T-helper 22 cell (primary cell): ENCODE measurements at places on chromosomes 5 and 9.

DNA sequence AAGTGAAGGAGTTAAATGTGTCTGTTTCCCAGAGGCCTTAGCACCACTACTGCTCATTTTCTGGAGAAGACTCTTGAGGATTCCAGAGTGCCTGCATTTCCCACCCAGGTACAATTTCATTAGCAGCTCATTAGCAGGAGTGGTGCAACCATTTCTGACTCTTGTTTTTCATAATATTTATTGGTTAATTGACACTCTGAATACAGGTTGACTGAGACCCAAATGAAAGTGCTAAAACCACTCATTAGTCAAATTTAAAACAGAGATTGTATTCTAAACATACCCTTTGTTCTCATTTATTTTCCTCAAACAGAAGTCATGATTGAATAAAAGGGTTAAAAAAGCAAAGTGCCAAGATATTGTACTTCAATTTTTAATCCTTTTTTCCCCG lies 134.5 kb downstream of the SIL1 start:
- DNase-seq = no peak

DNA sequence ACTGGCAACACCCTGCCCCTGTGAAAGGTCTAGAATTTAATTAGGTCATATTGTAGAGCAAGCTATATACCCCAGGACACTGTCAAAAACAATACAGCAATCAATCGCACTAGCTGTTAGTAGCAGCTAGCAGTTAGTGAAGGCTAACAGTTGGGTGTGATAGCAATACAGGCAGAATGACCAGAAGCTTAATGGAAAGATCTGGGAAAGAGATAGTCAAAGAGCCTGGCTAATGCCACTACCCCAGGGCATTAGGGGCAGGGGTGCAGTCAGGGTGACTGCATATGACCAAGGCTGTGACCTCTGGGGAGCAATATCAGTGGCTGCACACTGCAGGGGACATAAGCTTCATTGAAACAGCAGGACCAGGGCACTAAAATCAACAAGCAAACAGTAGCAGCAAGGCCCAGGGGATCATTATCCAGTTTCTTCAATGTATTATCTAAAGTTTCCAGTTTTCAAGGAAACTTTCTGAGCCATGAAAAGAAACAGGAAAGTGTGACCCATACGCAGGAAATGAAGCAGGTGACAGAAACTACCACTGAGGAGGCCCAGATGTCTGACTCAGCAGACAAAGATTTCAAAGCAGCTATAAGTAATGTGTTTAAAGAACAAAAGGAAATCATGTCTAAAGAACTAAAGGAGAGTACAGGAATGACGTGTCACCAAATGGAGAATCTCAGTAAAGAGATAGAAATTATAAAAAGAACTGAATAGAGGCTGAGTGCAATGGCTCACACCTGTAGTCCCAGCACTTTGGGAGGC lies 82.4 kb downstream of the ZNF354C start:
- no peak for DNase-seq

DNA sequence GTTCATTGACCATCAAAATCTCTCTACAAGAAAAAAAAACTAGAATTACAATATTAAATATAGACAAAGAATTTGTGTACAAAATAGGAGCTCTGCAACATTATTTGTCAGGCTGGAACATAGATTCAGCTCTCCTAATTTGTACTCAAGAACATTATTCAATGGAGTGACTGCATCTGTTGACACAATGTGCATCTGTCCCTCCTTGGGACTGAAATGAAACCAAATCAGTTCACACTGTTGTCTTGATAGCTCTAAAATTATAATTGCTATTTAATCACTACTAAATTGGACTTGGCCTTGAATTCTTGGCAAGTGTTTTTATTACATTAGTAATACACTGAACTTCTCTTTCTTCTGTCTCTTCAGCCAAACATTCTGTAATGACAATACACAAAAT lies 47.7 kb downstream of the FTMT start:
- DNase-seq = no peak

- DNase-seq = no peak
Observed at GRCh38 chr5:154618696-154619095, 136.5 kb upstream of the LARP1 start.

DNA sequence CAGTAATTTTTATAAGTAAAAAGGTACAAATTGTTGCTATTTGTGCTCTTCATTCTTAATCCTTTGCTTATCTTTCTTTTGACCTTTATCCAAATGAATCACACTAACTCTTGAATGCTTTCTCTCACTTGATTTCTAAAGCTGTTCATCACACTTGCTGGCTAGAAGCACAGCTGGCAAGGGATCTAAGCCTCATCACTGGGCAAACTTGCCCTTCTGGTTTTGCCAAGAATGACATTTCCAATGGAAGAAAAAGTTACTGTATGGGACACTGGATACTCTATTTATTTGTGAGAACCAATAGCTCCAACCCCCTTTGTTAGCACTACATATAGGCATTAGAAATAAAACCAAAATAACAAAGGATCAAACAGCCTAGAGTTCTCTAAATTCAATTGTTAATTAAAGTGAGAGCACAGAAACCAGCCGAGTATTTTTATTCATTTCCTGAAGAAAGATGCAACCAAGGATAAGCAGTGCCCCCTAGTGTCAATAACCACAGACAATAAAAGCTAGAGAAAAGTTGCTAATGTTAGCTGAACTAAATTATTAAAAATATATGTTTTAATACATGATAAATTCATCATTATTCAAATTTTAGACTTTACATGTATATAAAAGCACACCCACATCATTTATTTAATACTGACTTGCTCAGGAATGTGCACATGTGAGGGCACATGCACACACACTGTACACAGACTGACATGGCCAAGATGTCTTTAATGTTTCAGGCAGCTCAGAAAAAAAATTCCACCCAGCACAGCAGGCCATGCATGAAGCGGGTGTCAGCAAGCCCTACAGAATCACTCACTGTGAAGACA lies 59.8 kb upstream of the POU5F2 start:
- no peak for DNase-seq

DNA sequence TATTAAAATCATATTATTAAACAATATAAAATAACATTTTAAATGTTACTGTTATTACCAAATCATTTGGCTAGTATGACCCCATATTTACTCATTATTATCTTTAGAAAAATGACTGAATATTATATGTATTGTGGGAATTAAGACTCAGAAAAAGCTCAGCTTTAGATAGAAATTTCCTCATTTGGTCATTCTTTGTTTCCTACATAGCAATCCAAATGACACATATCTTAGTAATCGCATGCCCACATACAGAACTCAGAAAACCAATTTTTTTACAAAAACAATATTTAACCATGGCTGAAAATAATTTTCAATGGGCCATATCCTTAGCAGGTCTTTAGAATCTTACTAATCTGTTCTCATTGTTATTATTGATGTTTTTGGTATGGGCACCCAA lies 53.8 kb upstream of the TSLP start:
- DNase-seq = no peak

DNA sequence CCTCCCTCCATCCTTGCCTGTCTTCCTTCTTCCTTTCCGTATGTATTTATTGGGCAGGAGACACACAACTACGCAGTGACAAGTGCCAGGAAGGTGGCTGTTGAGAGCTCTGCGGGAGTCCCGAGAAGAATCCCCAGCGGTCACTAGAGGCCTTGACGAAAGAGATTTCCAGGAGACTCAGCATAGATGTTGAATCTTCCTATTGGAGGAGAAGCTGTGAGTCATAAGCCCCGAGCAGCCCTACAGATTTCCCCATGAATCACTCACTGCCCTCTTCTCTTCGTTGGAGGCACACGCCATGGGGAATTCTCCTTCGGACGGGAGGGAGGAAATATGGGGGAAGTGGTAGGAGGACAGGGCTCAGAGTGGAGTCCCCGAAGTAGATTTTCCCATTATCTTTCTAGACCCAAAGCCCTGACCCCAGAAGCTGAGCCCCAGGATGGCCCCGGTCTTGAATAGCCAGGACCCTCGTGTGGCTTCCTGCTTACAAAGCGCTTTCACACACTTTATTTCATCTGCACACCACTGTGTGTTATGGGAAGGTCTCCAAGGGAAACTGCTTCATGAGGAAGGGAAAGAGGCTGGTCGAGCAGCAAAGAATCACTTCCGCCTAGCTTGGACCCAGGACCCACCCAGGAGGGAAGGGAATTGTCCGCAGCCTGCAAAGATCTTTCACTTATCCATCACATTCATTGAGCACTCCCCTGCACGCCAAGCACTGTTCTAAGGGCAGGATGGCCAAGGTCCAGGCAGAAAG lies 12.7 kb downstream of the DUSP1 start:
- DNase-seq = no peak

GRCh38 chr5:134090522-134090921 lies 24.0 kb upstream of the TCF7 start:
- no peak for DNase-seq

- no peak for DNase-seq
Observed at GRCh38 chr5:177610131-177610769, 10.3 kb downstream of the B4GALT7 start.

- no peak for DNase-seq
Observed at GRCh38 chr5:176334031-176334770, 27.4 kb downstream of the KIAA1191 start.

- no peak for DNase-seq
Observed at GRCh38 chr5:111960476-111961215, 203.7 kb upstream of the NREP start.

DNA sequence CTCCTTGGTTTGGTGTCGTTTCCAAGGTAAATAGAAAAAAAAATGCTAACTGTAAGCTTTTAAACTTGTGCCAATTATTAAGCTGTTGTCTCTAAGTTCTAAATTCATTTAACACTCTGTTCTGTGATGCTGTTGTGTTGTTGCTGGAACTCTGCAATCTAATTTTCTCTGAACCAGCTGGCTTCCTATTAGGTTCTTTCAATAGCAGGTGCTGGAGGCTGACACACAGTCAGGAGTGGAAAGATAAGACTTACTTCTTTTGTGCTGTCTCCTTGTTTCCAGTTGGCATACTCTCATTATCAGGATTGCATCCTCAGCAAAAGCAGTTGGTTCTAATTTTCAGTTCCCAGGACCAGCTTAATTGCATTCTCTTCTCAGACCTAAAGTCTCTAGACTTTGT lies 1252.6 kb upstream of the NUDT12 start:
- DNase-seq = no peak

DNA sequence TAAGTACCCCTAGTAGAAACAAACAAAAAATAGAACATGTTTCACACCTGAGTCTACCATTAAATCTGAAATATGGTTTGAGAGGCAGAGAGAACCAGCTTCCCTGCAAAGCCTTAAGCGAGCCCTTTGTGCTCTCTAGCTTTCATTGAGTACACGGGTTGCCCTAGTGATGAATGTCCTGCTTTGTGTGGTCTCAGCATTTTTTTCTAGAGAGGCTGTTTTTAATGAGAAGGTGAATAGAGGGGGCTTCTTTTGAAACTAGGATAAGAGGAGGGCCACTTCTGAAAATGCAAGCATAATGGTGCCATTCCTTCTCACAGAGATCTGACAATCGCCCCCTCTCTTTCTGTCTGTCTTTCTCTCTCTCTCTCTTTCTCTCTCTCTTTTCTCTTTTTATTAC lies 131.3 kb downstream of the MACIR start:
- no peak for DNase-seq

DNA sequence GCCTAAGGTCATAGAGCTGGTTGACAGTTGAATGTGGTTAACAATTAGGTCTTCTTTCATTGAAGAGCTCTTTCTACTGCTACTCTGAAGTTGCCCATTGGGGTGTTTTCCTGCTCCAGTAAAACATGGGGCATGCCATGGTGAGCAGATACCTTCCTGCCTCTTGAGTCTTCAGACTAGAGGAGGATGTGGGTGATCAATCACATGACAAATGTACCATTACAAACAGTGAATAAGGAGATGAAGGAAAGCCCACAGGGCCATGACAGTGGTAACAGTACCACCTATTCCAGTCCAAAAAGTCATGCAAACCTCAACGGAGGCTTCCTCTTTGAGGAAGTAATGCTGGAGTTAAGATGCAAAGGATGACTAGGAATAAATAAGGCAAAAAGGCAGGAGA lies 73.5 kb downstream of the CYFIP2 start:
- no peak for DNase-seq

- no peak for DNase-seq
Observed at GRCh38 chr9:80156262-80156661, 584.5 kb downstream of the TLE4 start.

GRCh38 chr5:112878760-112879159 lies 17.7 kb downstream of the SRP19 start:
- DNase-seq = peak; percentile 60
